ENCODE measurements at places on chromosomes 2 and 18. TPM values are rescaled to one million over a fixed set of nuclear protein-coding genes. Genes with fewer than 3 reads are reported as not detected.
A peak's percentile ranks its signal among the peaks of the same experiment; 100 is the strongest.

GRCh38 chr2:127569666-127570065, 34.2 kb downstream of the MYO7B start:
- no peak for DNase-seq

DNA sequence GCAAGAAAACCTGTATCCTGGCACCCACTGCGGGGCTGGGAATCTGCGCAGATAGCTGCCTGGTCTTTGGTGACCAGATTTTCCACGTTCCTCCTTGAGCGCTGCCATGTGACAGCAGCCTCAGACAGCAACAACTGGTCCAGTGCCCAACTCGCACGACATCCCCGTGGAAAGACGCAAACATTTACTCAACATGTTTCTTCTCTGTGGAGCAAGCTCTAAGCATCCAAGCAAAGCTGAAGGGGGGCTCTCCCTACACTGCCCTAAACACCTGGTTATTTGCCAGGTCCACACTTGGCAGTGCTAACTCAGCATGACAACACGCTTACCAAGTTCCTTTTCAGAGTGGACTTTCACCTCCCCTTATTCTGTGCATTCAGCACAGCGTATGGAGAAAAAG, 11.3 kb downstream of the ZNF516 start:
- no peak for DNase-seq

DNA sequence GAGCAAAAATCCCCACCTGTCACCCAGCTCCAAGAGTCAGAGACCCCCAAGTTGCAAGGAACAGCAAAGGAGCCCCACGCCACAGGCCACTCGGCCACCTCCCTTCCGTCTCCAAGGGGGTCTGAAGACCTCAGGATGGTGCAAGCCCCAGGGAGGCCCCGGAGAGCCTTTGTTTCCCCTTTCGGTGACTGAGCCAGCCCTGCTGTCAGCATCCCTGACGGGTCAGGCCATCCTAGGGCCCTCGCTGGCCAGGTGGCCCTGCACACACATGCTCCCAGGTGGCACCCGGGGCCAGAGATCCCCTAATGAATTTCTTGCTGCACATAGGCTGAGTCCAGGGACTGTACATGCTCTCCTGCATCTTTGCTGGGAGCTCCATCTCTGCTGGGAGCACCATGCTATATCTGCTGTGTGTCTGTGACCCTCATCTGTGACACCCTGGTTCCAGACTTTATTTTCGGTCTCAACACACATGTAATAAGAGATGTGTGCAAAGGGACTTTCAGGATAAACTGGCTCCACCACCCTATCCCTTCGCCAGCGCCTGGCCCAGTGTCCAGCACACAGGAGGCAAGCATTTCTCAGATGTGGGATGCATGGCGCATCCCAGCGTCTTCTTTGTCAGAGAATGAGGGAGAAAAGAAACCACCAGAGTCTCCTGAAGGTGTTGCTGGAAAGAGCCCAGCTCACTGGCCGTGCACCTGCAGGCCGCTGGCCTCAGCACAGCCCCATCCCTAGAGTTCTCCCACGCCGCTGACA, 27.4 kb downstream of the ADI1 start:
- no peak for DNase-seq

DNA sequence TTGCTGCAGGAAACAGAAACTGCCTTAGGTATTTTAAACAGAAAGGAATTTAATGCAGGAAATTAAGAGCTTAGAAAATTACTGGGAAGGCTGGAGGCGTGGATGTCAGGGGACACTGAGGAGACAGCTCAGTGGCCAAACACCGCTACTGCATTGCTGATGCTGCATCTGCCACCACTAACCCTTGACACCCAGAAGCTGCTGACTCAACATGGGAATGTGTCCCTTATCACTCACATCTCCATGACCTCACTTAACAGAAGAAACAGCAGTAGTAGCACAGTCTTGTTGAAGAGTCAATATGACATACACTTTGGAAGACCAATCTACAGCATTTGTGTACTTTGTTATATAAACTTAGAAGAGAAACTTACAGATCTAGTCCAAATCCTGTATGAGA, 906.1 kb downstream of the SLC4A3 start:
- DNase-seq: peak; percentile 42

- DNase-seq: peak; percentile 84
These were observed 12.3 kb upstream of the SEMA4C start for GRCh38 chr2:96882230-96882629.

DNA sequence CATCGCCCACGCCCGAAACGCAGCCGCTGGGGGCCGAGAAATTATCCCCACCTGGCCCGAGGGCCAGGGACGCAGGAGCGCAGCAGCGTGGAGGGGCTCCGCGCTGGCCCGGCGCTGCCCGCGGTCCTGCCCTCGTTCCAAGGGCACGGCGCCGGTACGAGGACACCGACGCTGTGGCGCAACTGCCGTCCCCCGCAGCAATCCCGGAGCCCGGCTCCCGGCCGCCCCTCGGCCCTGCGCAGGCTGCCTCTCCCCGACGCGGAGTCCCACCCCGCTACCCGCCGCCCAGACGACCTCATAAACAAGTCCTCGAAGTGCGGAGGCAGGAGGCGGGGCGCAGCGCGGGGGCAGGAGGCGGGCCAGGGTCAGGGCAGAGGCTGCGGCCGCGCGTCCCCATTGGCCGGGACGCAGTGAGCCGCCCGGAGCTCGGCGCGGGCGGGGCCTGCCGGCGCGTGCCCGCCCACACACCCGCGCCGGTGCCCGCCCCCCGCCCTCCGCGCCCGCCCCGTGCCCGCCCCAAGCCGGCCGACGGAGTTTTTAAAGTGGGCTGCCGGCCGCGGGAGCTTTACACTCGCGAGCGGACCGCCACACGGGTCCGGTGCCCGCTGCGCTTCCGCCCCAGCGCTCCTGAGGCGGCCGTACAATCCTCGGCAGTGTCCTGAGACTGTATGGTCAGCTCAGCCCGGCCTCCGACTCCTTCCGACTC, at the start of gene EPAS1:
TSS of gene EPAS1 (plus strand) at position 568 of the 706 bp plus-strand sequence. CDS start 505 bp downstream, outside the sequence.
- peak; percentile 68 for DNase-seq

DNA sequence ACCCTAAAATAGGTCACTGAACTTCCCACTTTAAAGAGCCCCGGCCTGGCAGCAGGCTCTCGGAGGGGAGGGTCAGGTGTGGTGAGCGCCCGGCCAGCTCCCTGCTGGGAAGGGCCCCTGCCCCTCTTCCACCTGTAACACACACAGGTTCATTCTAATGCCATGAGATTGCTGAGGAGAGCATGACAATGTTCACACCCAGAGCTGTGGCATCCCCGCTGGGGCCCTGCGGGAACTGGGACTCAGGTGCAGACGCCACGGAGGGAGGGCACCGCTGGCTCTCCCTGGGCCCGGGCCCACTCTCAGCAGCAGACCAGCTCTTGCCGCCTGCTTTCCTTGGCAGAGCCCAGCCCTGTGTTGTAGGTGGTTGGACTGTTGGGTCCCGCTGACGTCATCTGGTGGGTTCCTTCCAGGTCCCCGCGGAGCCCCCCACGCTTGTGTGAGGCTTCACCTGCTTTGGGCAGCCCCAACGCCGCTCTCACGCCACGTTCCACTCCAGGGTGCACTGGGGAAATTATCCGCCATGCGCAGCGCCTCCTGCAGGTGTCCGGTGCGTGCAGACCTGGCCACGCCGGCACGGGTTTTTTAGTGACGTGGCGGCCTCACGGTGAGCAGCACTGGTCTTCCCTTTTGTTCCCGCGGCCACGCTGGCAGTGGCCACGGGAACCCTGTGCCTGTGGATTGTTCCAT, 50.4 kb upstream of the KCNG2 start:
- DNase-seq: no peak

GRCh38 chr2:103960951-103961350, 893.0 kb upstream of the POU3F3 start:
- DNase-seq: no peak

DNA sequence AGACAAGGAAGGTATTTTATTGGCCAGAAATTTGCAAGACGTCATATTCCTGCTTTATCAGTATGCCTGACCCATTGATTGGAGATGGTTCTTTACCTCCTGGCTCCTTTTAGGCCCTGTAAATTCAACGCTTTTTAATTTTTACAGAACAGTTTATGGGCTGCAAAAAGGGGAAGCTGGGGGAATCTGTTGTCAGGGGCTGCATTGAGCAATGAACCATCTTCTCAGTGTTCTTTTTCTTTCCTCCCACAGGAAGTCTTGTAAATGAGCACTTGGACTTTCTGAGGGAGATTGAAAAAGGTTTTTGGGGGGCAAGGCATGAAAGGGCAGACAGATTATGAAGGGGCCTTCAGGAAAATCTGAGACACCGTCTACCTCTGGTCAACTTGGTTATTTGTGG, 503.6 kb upstream of the TNP1 start:
- DNase-seq: no peak

GRCh38 chr18:63253428-63254372, 65.9 kb downstream of the BCL2 start:
- DNase-seq: peak; percentile 71

DNA sequence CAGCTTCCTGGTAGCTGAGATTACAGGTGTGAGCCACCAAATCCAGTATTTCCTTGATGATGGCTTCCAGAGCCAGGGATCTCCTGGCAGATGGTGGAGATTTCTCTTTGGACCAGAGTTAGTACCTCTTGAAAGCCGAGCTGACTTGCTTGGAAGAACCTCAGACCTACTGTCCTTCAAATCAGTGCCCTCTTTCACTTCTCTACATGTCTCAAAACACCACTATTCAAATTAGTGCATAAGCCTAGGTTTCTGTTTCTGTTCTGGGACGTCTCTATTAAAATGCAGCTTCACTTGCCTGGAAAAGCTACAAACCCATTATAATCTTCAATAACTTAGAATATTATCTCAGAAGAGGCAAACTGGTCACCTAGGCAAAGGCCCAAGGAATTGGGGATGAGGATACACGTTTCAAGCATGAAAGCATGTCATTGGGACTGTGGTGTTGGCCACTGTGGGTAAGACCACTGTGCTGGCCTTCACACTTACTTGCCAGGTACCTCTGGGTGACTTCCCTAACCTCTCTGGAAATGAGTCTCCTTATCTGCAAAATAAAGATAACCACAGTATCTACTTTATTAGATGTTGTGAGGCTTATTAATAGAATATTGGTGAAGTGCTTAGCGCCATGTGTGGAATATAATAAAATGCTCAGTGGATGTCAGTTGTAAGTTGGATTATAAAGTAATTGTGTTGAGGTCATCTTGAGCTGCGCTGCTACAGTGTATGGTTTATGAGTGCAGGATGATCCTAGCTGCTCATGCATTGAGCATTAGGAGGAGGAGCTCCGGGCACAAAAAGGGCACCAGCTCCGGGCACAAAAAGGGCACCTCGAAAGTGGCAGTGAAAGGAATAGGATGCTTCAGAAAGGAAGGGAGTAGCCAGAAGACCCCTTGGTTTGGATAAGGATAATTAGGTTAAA, 84.5 kb downstream of the DOCK10 start:
- DNase-seq: no peak

DNA sequence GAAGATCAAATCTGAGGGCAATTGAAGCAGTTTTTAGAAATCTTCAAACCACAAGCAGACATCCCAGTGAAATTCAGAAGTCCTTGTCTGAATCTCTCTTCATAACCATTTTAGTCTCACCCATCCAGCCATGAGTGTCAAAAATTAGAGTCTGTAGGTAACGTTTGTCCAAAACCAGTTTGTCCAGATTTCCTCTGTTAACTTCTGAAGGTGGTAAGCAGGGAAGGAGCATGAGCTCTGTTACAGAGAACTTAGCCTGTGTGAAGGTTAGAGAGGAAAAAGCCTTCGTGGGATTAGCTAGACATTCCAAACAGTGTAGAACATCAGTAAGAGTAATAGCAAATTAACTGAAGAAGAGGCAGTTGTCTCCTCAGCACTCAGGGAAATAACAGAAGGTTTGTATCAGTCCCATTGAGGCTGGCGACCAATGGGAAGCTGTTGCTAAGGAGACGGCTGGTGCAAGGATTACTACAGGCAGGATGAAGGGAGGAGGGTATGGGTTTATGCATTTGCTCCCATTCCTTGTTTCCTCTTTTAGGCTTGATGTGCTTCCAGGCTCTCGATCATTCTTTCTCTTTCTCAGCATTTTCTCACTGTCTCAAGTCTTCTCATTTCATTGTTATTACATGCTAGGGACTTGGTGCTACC, 8.7 kb upstream of the GPR155 start:
- no peak for DNase-seq

GRCh38 chr2:191255756-191256312, 10.6 kb downstream of the MYO1B start:
- no peak for DNase-seq

- peak; percentile 85 for DNase-seq
These were observed 1.3 kb upstream of the LYPD1 start for GRCh38 chr2:132671151-132671835.

DNA sequence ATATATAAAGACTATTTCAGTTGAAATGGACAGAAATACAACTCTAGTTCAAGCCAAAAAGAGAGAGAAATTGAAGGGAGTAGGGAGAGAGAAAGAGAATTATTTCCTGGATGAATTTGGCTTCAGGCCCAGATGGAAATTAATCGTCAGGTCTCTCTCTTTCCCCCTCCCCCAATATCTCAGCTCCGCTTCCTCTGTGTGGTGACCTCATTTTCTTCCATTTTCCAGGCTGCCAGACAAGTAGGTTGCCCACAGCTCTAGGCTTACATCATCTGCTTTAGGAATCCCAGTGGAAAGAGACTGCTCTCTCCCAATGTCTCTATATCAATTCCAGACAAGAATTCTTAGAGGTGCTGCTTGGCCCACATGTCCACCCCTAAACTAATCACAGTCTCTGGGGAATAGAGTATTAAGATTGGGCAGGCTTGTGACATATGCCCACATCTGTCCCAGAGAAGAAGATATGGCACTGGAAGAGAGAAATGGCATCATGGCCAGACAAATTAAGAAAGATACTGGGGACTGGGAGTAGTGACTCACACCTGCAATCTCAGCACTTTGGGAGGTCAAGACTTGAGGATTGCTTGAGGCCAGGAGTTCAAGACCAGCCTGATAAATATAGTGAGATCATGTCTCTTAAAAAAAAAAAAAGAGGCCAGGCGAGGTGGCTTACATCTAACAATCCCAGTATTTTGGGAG, 37.2 kb upstream of the CFAP36 start:
- peak; percentile 61 for DNase-seq

DNA sequence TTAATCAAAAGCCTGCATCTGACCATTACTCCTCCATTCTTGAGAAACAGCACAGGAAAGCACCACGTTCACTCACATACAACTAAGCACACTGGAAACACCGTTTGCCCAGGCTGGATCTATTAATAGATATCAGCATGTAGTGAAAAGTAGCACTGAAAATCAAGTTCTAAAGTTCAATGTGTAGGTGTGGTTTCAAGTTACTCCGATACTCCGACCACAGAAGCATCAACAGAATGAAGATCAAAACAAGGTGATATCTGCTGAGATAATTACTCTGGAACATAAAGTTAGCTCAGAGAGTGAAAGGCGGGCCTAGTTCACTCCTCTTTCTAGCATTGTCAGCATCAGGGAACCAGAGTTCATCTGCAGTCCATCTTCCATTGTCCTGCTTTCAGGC, 1367.4 kb upstream of the ACVR2A start:
- no peak for DNase-seq

The SPATA3 gene
- not detected for total RNA-seq

The SLC5A7 gene
- total RNA-seq: not detected

The GNLY gene
- total RNA-seq: not detected

The RESP18 gene
- total RNA-seq: not detected

The GEN1 gene
- total RNA-seq: 2.7 TPM

The CCDC74B gene
- total RNA-seq: 0.38 TPM

The CXCR4 gene
- total RNA-seq: under 0.01 TPM

The CKAP2L gene
- 0.26 TPM for total RNA-seq

The POMC gene
- total RNA-seq: 0.64 TPM

The TUBA3D gene
- not detected for total RNA-seq

The RGPD3 gene
- total RNA-seq: 0.26 TPM

The CYP26B1 gene
- total RNA-seq: under 0.01 TPM

The GPR39 gene
- 7.1 TPM for total RNA-seq

The IL1F10 gene
- total RNA-seq: not detected
